ENCODE measurements at places on chromosomes 4 and X. TPM values are rescaled to one million over a fixed set of nuclear protein-coding genes. Genes with fewer than 3 reads are reported as not detected.

GATA1 gene
- not detected for total RNA-seq

DNA sequence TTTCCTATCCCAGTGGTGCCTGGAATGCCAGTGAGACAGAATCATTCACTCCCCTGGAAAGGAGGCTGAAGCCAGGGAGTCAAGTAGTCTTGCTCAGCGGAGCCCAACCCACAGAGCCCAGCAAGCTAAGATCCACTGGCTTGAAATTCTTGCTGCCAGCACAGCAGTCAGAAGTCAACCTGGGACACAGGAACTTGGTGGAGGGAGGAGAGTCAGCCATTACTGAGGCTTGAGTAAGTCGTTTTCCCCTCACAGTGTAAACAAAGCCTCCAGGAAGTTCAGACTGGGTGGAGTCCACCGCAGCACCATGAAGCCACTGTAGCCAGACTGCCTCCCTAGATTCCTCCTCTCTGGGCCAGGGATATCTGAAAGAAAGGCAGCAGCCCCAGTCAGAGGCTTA lies 283.2 kb upstream of the CPEB2 start:
- peak overlapping the region; percentile 62 for H3K27ac ChIP-seq
- H3K4me3 ChIP-seq, result no peak overlapping the region
- peak; percentile 27 for DNase-seq
- no peaks in the 10 kb centered on the region for H3K36me3 ChIP-seq
- no peaks in the 10 kb centered on the region for H3K4me1 ChIP-seq

DNA sequence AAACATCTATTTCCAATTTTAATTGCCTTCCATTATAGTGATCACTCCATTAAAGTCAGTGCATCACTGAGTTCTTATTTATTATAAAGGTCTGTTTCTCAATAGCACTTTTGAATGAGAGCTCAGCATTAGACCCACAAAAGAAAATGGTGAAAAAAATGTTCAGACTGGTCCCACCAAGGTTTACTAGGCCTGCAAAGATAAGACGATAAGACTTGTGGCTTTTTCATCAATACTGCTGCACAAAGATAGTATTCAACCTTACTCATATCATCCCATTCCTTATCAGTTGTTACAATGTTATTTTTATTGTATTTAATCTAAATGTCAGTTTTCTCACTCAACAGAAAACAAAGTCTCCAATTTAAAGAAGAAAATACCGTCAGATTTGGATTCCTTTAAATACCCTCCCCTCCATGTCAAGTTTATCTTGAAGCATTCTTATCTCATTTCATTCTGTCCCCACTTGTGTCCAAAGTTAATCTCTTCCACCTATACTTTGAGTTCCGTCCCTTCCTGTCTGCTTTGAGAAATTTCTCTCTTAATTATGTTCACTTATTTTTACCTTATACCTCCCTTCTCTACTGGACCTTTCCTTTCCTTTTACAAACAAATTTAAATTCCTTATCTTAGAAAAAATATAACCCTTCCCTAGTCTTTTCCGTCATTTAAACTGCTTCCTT lies 140.0 kb downstream of the GASK1B start:
- H3K4me3 ChIP-seq, result no peak overlapping the region
- no peaks in the 10 kb centered on the region for H3K36me3 ChIP-seq
- no peak for DNase-seq
- H3K27ac ChIP-seq, result no peak overlapping the region
- peaks cover 8% of the 10 kb centered on the region for H3K4me1 ChIP-seq

DNA sequence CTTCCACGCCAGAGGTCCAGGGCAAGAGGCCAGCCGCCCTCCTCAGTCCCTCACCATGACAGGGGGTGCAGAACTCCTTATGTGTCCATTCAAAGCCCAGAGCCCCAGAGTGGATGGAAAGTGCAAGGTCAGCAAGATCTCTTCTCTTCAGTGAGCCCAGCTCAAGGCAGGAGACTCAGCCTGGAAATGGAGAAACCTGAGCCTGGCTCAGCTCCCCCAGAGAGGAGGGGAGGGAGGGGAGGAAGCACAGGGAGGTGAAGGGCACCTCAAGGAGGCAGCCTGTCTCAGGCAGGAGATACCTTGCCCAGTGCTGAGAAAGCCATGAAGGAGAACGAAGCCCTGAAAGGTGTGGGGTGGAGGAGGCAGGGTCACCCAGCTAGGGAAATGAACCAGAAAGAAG lies 121.8 kb upstream of the PJA1 start:
- H3K27ac ChIP-seq, result no peak overlapping the region
- H3K27me3 ChIP-seq, result peaks cover 74% of the 10 kb centered on the region
- no peak overlapping the region for H3K4me3 ChIP-seq
- H3K36me3 ChIP-seq, result no peaks in the 10 kb centered on the region

GRCh38 chr4:133062851-133063250 lies 86.2 kb upstream of the PCDH10 start:
- H3K4me1 ChIP-seq, result no peaks in the 10 kb centered on the region
- DNase-seq, result no peak
- no peaks in the 10 kb centered on the region for H3K36me3 ChIP-seq
- no peak overlapping the region for H3K4me3 ChIP-seq
- H3K27ac ChIP-seq, result no peak overlapping the region

DNA sequence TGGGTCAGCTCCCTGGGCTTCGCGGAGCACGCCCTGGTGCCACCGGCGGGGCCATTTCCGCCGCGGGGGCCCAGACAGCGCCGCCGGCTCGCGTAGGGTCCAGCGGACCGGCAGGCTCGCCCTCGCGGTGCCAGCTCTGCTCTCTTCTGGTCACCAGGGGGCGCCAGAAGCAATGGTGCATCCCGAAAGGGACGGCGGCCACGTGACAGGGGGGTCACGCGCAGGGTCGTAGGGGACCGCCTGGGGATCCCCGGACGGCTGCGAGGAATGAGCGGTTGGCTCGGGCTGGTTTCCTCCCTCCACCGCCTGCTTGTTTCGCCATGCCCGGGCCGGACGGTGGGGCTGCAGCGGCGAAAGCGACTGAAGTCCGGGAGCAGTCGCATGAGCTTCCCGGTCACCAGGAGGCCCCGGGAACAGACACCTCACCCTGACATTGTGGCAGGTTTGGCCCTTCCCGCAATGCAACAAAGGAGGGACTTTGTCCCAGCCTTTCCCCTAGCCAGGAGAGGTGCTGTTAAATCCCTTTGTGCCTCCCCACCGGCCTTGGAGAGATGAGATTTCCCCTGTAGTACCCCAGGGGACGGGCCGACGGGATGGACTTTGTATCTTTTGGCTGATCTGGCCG lies 15.8 kb downstream of the ZCCHC12 start:
- no peak overlapping the region for H3K27ac ChIP-seq
- H3K36me3 ChIP-seq, result no peaks in the 10 kb centered on the region
- H3K27me3 ChIP-seq, result peaks cover 22% of the 10 kb centered on the region
- no peaks in the 10 kb centered on the region for H3K4me1 ChIP-seq
- DNase-seq, result no peak
